Stimulated activated CD8-positive, alpha-beta memory T cell treated with anti-CD3 and anti-CD28 coated beads, Interleukin-7, amount 100 ng/mL, for 1 hour (primary cell): ENCODE measurements at places on chromosomes 3 and 15.

GRCh38 chr15:82556315-82557035 is 16.2 kb upstream of the RPS17 start:
- no peak for DNase-seq

GRCh38 chr3:181791056-181791955 is 79.6 kb downstream of the SOX2 start:
- DNase-seq, result no peak

DNA sequence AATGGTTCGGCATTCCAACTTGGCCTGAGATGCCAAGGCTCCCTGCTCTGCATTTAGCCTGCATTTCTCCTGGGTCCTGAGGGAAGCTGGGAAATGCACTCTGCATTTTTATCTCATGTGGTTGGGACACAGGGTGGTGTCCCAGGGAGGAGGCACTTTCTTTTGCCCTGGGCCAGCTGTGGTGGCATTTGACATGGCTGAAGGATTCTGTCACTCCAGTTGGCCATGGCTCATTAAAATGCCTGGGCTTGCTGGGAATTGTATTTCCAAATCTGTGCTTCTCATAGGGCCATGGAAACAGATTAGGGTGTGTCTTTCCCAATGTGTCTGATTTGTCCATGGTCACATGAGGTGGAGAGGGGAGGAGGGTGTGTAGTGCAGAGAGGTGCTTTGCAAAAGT is 128.3 kb upstream of the RGMA start:
- DNase-seq, result no peak

GRCh38 chr15:99443056-99443756 is 122.6 kb upstream of the MEF2A start:
- DNase-seq, result no peak

DNA sequence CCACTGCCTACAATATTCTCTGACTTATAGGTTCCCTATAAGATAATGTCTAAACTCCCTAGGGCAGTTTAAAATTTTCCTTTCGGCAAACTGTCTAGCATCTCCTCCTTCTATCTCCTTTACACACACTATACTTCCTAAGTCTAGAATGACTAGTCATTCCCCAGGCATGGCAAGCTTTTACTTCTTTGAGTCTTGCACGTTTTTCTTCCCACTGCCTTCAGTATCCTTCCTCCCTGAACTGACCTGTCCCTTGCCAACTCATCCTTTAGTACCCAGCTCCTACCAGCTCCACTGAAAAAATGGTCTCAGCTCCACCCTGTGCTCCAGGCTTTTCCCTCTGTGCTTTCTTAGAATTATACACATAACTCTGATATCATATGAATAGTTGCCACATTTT is 93.8 kb upstream of the KBTBD8 start:
- no peak for DNase-seq

GRCh38 chr3:14412831-14413380 is 10.5 kb downstream of the SLC6A6 start:
- DNase-seq, result no peak

- DNase-seq, result no peak
Observed at GRCh38 chr3:99641480-99641879, 3.1 kb downstream of the COL8A1 start.

DNA sequence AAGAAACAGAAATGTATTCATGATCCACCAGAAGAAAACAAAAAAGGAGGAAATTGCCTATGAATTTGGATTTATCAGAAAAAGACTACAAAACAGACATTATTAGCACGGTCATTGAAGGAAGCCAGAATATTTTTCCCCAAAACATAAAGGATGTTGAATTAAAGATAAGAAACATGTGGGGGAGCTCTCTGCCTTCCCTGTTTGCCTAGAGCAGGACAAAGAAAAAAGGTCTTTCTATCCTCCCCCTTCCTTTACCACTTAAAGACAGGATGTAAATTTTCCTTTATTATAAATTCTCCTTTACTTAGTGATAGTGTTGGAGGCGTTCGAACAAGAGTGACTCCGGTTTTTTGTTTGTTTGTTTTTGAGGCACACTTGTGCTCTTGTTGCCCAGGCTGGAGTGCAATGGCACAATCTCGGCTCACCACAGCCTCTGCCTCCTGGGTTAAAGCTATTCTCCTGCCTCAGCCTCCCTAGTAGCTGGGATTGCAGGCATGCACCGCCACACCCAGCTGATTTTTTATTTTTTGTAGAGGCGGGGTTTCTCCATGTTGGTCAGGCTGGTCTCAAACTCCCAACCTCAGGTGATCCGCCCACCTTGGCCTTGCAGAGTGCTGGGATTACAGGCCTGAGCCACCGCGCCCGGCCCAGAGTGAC is 14.9 kb upstream of the RPN1 start:
- DNase-seq, result no peak

DNA sequence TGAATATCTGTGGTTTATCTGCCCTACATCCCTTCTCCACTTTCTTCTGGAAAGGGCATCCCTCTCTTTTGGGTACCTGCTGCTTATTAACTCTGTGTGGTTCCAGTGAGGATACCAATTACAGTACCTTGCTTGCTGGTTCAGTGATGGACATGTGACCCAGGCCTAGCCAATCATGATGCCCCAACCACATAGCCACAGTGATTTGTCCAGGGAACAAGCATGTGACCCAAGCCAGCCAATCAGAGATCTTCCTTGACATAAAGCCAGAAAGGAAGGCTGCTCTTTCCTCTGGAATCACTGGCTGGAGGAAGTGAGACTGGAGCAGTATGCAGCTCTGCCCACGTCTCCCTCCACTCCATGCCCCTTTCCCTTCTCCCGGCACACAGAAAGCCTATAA is 10.9 kb upstream of the TMEM158 start:
- no peak for DNase-seq

GRCh38 chr15:66253418-66254088 is at the start of gene MEGF11:
TSS of gene MEGF11 (minus strand) at chr15:66253750. CDS start at chr15:66128403, 125,347 bp downstream.
- no peak for DNase-seq

- no peak for DNase-seq
Observed at GRCh38 chr15:81948751-81949150, 97.1 kb downstream of the MEX3B start.
